ENCODE measurements at places on chromosomes 5 and 9.

DNA sequence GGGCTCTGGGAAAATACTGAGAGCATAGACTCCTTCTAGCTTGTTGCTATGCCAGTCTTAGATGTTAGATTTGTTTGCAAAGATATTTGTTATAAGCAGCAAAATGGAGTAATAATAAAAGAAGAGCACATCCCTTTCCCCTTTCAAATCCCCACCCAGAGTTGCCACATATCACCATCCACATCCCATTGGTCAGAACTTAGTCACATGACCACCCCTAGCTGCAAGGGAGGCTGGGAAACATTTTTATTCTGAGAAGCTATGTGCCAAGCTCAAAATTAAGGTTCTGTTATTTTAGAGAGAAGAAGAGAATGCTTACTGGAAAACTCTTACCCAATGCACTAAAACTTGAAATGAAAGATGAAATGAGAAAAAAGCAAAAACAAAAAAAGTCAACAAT is 193.9 kb upstream of the MVB12B start:
- H3K27me3 ChIP-seq: peaks cover 64% of the 10 kb centered on the region
- H3K36me3 ChIP-seq: peaks cover 3% of the 10 kb centered on the region

- H3K27me3 ChIP-seq: peaks cover 14% of the 10 kb centered on the region
- no peak overlapping the region for H3K4me3 ChIP-seq
- no peaks in the 10 kb centered on the region for H3K4me1 ChIP-seq
- DNase-seq: no peak
- no peak overlapping the region for H3K27ac ChIP-seq
Observed at GRCh38 chr9:90830977-90831376, 29.4 kb downstream of the SYK start.

GRCh38 chr5:107853696-107854095 is 183.0 kb upstream of the EFNA5 start:
- H3K36me3 ChIP-seq: no peaks in the 10 kb centered on the region
- no peaks in the 10 kb centered on the region for H3K27me3 ChIP-seq
- H3K27ac ChIP-seq: no peak overlapping the region
- no peak overlapping the region for H3K4me3 ChIP-seq
- DNase-seq: no peak
- H3K4me1 ChIP-seq: no peaks in the 10 kb centered on the region

DNA sequence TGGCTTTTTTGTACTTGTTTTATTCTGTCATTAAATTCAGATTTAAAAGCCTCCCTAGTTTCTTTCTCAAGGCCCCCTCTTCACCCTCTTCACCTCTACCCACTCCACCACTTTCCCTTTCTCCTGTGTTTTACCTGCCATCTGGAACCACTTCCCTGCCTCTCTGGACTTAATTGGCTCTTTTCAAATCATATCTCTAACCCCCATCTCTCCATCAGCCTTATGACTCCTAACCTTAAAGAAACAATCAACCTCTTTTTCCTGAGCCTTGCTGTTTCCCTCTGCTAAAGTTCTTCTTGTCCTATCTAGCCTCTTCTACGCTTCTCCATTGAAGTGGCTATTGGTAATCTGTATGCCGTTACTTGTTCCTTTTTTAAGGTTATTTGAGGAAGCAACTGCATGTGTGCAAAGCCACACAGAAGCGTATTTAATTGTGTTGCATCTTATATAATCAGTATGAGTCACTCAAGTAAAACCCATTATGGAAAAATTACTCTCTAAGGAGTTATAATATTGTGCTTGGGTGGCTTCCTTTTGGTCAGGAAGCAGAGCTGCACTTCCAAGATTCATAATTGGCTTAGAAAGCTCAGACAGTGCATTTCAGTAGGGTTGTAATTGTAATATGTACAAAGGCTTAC is 653.6 kb upstream of the ITGA1 start:
- DNase-seq: no peak
- H3K4me3 ChIP-seq: no peak overlapping the region
- H3K27ac ChIP-seq: no peak overlapping the region
- H3K4me1 ChIP-seq: no peaks in the 10 kb centered on the region

- H3K4me1 ChIP-seq: no peaks in the 10 kb centered on the region
- DNase-seq: no peak
- no peaks in the 10 kb centered on the region for H3K36me3 ChIP-seq
- H3K27me3 ChIP-seq: no peaks in the 10 kb centered on the region
- no peak overlapping the region for H3K4me3 ChIP-seq
- no peak overlapping the region for H3K27ac ChIP-seq
Observed at GRCh38 chr5:109953761-109954160, 264.0 kb downstream of the MAN2A1 start.
